ENCODE measurements at places on chromosomes 2 and 18.

GRCh38 chr2:52194342-52194741 is 1162.4 kb upstream of the NRXN1 start:
- DNase-seq = no peak
- no peak overlapping the region for H3K4me3 ChIP-seq
- H3K36me3 ChIP-seq = no peaks in the 10 kb centered on the region
- no peaks in the 10 kb centered on the region for H3K4me1 ChIP-seq
- H3K27ac ChIP-seq = no peak overlapping the region

DNA sequence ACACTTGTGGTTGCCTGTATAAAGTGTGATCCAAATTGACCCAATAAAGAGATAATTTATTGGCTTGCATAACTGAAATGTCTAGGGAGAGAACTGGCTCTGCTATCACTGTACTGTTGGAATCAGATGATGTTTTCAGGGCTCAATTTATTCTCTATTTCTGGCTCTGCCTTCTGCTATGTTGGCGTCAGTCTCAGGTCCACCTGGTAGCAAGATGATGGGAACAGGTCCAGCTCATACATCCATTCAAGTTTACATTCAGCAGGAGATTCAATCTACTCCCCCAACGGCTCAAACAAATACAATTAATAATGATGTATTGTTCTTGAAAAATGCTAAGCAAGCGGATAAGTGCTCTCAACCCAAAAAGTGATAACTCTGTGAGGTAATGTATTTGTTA is 297.7 kb upstream of the SYT4 start:
- no peak overlapping the region for H3K4me3 ChIP-seq
- no peak overlapping the region for H3K27ac ChIP-seq
- peaks cover 19% of the 10 kb centered on the region for H3K4me1 ChIP-seq
- H3K27me3 ChIP-seq = no peaks in the 10 kb centered on the region
- DNase-seq = no peak
- H3K36me3 ChIP-seq = no peaks in the 10 kb centered on the region

DNA sequence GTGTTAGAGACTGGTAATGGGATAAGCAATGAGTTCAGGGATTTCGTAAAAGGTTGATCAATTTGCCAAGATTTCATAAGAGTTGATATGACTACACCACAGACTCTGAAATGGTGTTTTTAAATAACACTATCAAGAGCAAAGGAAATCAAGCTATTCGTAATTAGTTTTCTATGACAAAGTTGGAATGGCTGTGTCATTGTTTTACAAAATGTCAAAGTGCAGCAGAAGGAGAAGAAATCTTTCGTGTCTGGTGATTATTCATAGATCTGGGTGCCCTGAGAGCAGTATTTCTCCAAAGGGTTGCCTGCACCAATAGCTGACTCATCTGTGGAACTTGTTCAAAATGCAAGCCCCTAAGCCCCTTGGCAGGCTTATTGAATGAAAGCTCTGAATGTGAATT is 70.1 kb downstream of the NABP1 start:
- no peak for DNase-seq
- no peaks in the 10 kb centered on the region for H3K27me3 ChIP-seq
- peak overlapping the region; percentile 44 for H3K27ac ChIP-seq

DNA sequence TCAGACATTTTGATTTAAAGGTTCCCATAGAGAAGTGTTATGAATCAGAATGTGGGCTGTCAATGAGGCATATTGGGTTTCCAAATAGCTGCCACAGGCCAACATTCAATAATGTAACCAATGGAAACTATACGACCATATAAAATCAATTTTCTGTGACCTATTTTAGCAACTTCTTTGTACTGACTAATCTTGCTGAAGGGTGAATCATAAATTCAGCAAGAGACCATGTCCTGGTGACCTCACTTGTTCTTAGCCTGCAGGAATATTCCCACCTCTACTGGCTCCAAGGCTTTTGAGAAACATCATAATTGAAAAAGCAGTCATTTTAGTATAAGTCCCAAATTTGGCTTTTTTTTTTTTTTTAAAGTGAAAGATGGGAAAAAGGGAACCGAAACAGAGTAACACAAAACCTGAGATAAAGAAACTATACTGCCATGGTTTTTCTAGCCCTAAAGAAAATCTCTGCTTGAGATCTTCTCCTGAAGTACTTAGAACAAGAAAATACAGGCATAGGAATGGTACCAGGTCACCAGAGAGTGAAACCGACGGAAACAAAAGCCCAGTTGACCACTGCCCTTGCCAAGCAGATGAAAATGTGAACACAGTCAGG is 32.1 kb downstream of the PLEKHM3 start:
- DNase-seq = no peak
- no peak overlapping the region for H3K4me3 ChIP-seq
- no peaks in the 10 kb centered on the region for H3K36me3 ChIP-seq
- no peaks in the 10 kb centered on the region for H3K4me1 ChIP-seq
- H3K27ac ChIP-seq = no peak overlapping the region

- H3K27ac ChIP-seq = no peak overlapping the region
- H3K4me1 ChIP-seq = 0 out of 2 replicates have a peak, but pooled peaks cover 3% of the 10 kb centered on the region
- H3K4me3 ChIP-seq = no peak overlapping the region
- H3K27me3 ChIP-seq = no peaks in the 10 kb centered on the region
- H3K36me3 ChIP-seq = no peaks in the 10 kb centered on the region
Measured at GRCh38 chr18:48992133-48992532, 41.4 kb upstream of the SMAD7 start.

DNA sequence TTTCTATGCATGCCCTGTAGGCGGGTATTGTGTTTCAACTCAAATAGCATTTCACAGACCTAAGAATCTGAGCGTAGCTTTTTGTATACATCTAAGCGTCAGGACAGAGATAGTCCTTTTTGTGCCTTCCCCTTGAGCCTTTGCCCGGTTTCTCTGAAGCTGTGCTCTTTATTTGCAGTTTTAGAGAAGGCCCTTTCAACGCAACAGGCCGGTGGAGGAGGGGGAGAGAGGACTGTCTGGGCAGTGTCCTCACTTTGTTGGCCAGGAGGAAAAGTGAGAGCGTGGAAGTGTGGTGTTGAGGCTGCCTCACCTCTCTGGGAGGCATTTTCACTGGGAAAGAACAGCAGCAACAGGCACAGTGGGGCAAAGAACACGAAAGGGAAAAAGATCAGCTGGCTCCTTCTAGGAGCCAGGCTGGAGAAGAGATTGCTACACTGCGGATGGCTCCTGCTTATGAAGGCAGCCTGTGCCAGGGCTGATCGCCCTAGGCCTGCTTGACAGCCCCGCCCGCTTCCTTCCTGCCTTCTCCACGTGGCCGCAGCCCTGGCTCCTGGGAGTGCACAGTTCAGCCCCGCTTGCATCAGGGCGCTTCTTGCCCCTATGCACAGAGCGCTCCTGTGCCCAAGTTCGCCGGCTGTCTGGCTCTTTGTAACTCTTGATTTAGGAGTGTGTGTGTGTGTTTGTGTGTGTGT is 195.6 kb upstream of the POU3F3 start:
- no peak overlapping the region for H3K4me3 ChIP-seq
- H3K27me3 ChIP-seq = no peaks in the 10 kb centered on the region
- no peaks in the 10 kb centered on the region for H3K4me1 ChIP-seq
- DNase-seq = no peak

DNA sequence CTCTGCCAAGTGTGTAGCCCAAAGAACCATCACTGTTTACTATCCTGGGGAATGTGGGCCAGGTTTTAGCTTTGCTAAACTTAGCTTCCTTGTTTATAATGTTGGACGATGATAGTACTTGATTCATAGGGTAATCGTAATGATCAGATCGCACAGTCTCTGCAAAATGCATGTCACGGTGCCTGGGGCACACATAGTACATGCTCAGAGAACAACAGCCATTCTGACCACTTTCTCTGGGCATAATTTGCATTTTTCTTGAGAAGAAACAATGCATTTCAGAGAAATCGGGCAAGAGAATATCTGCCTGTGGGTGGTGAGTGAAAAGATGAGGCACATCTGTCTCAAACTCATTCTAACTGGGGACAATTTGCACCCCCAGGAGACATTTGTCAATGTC is 16.3 kb downstream of the ACKR3 start:
- H3K27ac ChIP-seq = no peak overlapping the region
- no peaks in the 10 kb centered on the region for H3K4me1 ChIP-seq
- no peak overlapping the region for H3K4me3 ChIP-seq

DNA sequence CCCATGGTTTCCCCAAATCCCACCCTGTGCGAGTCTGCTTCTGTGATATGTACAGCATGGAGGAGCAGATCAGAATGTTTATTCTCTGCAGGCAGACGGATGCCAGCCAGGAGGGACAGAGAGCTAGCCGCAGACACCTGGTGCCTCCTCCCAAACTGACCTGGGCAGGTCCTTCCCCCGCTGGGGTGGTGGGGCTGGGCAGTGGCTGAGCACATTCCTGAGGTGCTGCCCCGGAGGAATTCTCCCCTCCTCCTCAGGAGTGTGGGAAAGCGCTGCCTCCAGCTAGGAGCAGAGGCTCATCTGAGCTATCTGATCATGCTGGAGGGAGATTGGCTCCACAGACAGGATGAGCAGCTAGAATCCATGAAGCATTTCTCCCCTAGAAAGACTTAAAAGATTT is 21.7 kb downstream of the C2orf92 start:
- no peaks in the 10 kb centered on the region for H3K27me3 ChIP-seq
- H3K4me3 ChIP-seq = no peak overlapping the region
- no peaks in the 10 kb centered on the region for H3K4me1 ChIP-seq
- no peak for DNase-seq
- H3K27ac ChIP-seq = no peak overlapping the region

DNA sequence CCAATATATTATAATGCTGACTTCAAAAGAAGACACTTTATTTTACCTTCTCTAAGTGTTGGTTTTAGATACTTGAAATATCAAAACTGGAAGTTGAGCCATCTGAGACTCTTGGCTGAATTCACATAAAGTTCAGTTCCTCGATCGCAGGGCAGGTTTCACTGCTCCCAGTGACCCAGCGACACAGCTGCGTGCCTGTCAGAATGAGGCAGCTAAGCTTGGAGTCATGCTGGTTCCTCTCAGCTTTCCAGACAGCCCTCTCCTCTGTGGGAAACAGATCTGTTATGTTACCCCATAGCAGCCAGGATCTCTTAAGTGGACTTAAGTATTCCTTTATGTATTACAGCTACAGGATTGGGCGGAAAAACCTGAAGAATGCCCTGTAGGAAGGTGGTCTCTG is 142.8 kb upstream of the ALPP start:
- no peaks in the 10 kb centered on the region for H3K36me3 ChIP-seq
- peaks cover 6% of the 10 kb centered on the region for H3K4me1 ChIP-seq
- H3K27me3 ChIP-seq = no peaks in the 10 kb centered on the region

DNA sequence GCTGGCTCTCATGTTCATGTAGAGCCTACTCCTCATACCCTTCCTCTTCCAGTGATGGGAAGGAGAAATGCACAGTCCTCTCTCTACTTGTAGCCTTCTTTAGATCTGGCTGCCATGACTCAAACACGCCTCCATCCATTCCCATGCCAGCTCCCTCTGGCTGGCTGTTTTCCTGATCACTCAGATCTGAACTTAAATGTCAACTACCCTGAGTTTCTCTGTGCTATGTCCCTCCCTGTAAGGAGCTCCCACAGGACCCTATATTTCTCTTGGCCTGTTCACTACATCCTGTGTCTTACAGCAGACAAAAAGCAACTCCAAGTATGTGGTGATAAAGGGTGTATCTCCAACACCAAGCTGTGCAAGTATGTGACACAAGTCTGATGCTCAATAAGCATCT is 152.4 kb downstream of the TCF4 start:
- H3K36me3 ChIP-seq = no peaks in the 10 kb centered on the region
- H3K4me1 ChIP-seq = no peaks in the 10 kb centered on the region
- H3K27me3 ChIP-seq = no peaks in the 10 kb centered on the region

- H3K27me3 ChIP-seq = no peaks in the 10 kb centered on the region
- no peak overlapping the region for H3K4me3 ChIP-seq
- DNase-seq = no peak
- H3K36me3 ChIP-seq = no peaks in the 10 kb centered on the region
- H3K4me1 ChIP-seq = no peaks in the 10 kb centered on the region
- no peak overlapping the region for H3K27ac ChIP-seq
Measured at GRCh38 chr2:66127061-66127460, 307.9 kb upstream of the MEIS1 start.

DNA sequence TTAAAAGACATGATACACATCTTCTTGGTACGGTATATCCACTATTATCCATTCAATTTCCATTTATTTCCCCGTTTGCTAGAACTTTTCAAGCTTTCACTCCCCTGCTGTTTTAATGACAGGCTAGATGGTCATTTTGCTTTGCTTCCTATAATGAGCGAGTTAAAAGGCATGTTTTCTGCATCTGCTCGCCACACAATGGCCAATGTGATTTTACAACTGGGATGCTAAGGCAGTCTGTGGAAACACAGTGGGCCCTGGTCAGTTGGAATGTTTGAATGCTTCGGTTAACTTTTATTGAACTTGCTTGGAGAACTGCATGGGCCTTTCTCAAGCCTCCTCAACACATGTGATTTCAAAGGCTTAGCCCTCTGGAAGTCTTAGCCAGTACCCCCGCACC is 48.4 kb upstream of the TNP1 start:
- no peaks in the 10 kb centered on the region for H3K4me1 ChIP-seq
- no peak for DNase-seq
- no peak overlapping the region for H3K27ac ChIP-seq
- H3K27me3 ChIP-seq = no peaks in the 10 kb centered on the region

DNA sequence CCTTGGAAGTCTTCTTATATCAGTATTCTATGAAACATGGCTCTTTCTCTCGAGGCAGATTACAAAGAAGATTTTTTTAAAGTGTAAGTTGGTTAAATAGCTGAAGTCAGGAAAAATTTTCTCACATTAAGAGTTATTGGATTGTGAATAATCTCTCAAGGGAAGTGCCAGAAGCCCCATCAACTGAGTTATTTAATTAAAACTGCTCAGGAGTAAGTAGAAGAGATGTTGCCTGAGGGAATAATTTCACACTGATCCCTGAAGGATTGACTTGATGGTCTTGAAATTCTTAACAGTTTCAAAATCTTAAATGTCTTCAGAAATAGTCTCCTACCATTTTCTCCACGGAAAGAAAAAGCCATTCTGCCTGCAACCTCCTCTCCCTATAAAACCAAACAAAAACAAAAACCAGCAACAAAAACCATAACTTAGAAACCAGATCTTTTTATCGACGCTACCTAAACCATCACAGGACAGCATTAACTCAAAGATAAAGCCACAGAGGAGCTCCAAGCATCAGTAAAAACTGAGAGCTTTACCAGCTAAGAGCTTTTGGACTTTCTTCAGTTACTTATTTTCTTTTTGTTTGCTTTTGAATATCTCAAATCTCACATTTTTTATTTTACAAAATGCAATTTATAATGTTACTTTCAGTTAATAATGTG is 12.9 kb downstream of the CD226 start:
- no peak overlapping the region for H3K27ac ChIP-seq
- DNase-seq = no peak
- no peaks in the 10 kb centered on the region for H3K4me1 ChIP-seq
- no peaks in the 10 kb centered on the region for H3K27me3 ChIP-seq

Data from MM.1S (cell line).